ENCODE measurements at places on chromosomes 7 and 10.

DNA sequence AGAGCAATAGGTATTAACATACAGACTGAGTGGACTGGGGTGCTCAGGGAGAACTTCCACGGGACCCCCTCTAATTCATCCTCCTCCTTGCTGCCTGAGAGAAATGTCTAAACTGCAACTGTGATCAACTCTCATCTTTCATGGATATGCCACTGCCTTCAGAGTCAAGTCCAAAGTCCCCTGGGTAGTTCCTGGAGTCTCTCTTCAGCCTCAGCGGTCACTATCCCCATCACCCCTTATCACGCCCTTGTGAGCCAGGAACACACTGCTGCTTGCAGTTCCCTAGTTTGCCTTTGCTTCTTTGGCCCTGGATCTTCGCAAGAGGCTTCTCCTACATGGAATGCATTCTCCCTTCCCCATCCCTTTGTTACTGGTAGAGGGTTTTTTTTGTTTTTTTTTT, 58.7 kb upstream of the AUTS2 start:
- DNase-seq: no peak

- no peak for DNase-seq
Observed at GRCh38 chr7:48636391-48637015, 287.8 kb upstream of the CDC14C start.

DNA sequence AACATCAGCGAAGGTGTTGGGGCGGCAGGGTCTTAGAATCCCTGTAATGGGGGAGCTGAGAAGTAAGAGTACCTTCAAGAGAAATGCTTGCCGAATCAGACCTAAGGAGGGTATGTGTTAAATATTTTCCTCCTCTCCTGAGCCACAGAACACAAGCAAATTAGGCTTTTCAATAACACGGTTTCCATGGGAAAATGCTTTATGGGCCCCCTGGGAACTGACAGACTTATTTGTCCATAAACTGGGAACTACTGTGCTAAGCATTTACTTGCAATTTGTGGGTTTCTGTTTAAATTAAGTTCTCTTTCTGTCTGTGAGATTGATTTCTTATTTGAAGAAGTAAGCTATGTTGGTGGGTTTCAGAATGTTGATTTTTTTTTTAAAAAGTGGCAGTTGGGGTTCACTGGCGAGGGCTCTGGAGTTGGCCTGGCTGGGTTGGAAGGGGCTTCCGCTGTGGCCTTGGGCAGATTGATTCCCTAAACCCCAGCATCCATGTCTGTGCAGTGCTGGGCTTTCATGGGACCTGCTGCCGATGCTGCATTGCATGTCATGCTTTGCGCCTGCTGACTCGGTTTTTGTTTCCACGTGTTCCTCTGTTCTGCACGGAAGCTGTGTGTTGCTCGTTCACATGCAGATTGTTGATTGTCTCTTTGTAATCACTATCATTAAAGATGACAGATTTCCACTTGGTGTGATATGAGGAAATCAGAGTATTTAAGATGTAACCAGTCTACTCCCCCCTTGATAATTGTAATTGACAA, 7.2 kb downstream of the RBM17 start:
- DNase-seq: no peak

DNA sequence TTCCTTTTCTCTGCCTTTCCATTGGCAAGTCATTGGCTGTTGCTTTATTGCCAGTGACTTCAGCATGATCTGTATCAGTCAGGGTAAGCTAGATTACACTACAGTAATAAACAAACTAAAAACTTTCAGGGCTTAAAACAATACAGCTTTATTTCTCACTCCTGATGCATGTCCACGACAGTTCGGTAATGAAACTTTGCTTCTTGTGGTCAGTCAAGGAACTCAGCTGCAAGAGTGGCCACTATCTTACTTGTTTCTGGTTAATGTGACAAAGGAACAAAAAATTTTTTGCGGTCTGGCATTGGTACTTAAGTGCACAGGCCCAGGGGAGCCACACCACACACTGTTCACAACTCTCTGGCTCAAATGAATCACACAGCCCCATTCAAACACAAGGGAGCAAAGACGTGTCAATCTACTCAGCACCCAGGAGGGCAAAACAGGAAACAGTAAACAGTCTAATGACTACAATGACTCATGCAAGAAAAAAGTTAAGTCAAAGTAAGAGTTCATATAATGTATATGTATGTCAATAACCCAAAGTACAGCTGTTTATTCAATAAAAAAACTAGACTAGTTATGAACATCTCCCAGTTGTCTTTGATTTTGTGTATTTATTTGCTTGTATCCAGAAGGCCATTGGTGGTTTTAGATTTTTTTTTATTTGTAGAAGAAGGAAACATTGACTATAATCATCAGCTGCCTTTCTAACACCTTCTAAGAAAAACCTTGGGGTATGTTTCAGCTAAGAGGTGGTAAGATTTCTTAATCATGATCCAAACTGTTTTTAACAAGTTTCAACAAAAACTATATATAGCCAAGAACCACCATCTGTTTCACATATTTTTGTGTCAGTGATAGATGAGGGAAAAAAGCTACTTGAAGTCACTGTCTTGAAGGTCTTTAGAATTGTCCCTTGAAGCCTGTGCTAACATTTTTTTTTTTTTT, 134.4 kb upstream of the FAM3C start:
- DNase-seq: no peak

DNA sequence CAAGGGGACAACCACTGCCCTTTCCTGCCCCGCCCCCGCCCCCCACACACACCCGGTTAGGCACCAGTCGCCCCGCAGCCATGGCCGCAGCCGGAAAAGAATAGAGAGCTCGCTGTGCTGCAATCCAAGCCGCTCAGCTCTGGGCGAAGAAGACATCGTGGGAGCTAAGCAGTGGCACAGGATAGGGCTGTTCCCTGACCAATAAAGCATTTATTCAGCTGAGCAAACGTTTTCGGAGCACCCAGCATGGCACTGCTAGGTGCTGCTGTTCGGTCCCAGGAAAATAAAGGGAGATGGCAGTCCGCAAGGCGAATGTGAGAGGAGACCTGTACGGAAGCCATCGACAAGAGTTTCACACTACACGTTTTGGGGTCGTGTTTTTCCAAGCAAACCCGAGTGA, 18.3 kb downstream of the SKIDA1 start:
- no peak for DNase-seq

- no peak for DNase-seq
Observed at GRCh38 chr10:64658528-64658927, 1137.3 kb downstream of the REEP3 start.

DNA sequence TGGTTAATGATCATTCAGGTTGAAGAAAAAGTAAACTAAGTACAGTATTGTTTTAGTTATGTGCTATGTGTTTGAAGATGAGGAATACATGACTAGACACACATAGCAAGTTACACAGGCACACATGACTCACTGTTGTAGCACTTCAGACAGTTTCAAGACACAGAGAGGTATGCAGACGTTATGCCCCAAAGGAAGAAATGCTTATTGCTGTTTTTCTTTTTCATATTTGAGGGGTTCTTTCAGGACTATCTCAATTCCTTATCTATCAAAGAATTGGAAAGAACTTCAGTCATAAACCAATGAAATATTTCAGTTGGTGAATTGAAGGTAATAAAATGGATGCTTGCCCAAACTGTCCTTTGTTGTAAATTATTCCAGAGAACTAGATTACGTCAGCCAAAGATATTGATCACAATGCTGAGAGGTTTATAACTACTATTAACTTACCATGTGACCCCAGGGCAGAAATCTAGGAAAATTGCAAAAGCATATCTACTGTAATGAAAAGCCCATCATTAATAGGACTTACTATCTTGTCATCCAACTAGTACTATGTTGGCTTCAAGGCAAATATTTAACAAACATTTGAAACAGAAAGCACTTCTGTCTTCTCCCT, 61.2 kb upstream of the CAPZA2 start:
- DNase-seq: no peak

DNA sequence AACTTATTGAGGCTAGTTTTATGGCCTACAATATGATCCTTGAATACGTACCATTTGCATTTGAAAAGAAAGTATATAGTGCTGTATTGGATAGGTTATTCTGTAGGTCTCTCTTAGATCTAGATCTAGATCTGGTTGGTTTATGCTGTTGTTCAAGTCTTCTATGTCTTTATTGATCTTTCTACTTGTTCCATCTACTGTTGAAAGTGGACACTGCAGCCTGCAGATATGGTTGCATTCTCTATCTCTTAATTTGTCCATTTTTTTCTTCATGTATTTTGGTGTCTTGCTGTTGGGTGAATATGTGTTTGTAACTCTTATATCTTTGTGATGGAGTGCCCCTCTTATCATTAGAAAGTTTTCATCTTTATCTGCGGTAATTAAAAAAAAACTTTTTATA, 139.4 kb upstream of the PCDH15 start:
- DNase-seq: no peak

DNA sequence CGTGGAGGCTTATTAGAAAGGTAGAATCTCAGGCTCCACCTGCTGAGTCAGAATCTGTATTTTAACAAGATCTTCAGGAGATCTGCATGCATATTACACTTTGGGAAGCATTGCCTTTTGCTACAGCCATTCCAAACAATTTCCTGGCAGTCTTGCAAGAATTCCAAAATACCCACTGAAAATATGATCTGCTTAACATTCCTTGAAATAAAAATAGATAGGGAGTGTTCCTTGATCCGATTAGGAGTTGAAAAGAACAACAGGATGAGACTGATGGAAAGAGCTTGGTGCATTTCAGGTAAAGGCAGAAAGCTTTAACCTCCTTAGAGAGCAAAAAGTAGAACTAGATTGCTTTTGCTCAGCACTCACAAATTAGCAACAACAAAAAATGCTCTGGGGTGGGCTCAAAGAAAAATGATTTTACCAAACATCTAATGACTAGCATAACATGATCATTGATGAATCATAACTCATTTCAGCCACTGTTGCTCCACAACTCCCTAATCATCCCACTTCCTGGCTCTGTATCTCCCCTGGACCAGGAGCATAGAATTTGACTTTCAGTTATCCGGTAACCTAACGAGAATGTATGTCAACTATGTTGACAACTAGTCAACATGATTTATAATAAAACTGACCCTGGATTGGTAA, 115.2 kb downstream of the RNLS start:
- no peak for DNase-seq

DNA sequence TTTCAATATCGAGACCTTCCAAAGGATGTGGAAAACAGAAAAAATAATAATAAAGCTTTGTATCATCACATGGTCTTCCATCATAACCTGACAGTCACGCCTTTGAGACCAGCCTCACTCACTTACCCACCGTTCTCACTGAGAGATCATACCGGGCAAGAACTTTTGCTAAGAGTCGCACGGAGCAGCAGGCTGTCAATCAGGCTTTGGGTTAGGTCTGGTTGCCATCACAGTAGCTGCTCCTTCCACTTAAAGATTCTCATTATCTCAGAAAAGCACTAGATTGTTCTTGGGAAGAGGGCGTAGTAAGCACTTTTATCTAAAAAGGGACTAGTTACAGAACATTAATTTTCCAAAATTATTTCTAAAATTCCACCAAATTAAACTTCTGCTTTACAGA, 2.0 kb downstream of the RELN start:
- peak; percentile 32 for DNase-seq

DNA sequence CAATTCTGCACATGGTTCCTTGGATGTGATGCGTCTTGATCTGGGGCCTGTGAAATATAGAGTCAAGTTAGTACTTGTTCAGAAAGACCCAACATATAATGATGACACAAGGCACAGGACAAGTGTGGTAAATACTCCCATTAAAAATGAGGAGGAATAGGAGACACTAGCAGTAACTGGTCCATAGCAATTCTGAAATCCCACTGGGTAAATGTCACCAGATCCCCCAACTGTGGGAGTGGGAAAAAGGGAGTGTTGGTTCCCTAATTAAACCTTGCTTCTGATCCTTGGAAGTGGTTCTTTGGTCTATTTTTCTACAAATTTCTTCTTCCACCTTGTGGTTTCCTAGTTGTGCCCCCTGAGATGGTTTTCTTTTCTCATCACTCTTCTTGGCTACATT, 62.5 kb upstream of the NRP1 start:
- DNase-seq: no peak

DNA sequence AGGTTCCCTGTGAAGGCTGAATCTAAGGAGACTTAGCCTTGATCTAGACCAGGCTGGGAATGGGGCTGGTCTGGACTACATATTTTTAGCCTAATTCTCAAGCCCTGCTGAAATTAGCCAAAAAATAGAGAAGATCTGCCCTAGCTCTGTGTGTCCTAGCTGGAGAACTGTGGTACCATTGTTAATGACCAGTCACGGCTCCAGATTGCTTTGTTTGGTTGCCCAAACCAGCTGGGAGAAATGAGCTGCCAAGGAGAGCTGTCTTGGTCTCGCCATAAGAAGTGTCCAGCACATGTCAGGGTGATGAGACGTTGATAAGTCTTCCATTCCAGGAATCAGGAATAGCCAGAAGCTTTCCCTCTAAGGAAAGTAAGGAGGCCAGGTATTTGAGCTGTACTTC, 20.7 kb downstream of the GBX1 start:
- no peak for DNase-seq

GRCh38 chr7:2230226-2230625, 2.5 kb downstream of the MAD1L1 start:
- DNase-seq: no peak

- DNase-seq: no peak
Observed at GRCh38 chr7:101428093-101428866, 65.6 kb downstream of the COL26A1 start.

DNA sequence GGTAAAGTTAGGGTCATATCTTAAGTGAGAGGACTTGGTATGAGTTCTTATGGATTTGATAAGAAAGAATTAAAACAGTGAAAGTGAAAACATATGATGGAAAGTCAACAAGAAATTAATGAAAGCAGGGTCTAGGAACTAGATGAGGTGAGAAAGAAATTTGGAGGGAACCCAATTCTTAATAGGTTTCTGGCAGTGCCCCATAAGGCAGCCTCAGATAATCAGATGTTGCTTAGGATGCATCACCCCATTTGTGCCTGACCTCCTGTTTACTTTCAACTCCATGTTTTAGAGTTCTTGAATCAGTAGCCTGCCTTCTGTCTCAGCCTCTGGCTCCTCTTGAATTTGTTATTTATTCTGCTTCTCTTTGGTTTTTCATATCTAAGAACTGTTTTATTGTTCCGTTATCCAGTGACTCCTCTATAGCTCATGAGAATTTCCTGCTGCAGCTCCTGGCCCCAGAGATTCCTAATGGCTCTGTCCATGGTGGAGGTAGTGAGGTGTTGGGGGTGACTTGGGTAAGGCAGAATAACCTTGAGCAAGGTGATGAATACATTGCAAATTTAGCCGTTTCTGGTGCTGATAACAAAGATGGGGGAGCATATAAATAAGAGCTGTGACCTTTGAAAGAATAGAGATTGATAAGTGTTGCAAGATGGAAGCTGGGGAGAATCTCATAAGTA, 17.6 kb downstream of the ITGB8 start:
- DNase-seq: no peak

- DNase-seq: no peak
Observed at GRCh38 chr7:113764401-113765035, 154.3 kb downstream of the PPP1R3A start.
